ENCODE measurements at places on chromosomes 13 and 19. TPM values are rescaled to one million over a fixed set of nuclear protein-coding genes. Genes with fewer than 3 reads are reported as not detected.
A peak's percentile ranks its signal among the peaks of the same experiment; 100 is the strongest.

NDUFB7 gene
- 304 TPM for total RNA-seq

ZNF709 gene
- 3.1 TPM for total RNA-seq

ZNF383 gene
- total RNA-seq: 3.0 TPM

ODAD3 gene
- 0.13 TPM for total RNA-seq

NFIX gene
- 22.3 TPM for total RNA-seq

CEBPA gene
- 0.13 TPM for total RNA-seq

CD177 gene
- total RNA-seq: 4.7 TPM

SIGLEC8 gene
- total RNA-seq: not detected

OVOL3 gene
- total RNA-seq: not detected

ZNF98 gene
- total RNA-seq: 0.13 TPM

RANBP3 gene
- total RNA-seq: 20.0 TPM

FFAR2 gene
- not detected for total RNA-seq

KLK2 gene
- not detected for total RNA-seq

ZNF534 gene
- not detected for total RNA-seq

SULT2A1 gene
- not detected for total RNA-seq

SHANK1 gene
- total RNA-seq: under 0.01 TPM

DNA sequence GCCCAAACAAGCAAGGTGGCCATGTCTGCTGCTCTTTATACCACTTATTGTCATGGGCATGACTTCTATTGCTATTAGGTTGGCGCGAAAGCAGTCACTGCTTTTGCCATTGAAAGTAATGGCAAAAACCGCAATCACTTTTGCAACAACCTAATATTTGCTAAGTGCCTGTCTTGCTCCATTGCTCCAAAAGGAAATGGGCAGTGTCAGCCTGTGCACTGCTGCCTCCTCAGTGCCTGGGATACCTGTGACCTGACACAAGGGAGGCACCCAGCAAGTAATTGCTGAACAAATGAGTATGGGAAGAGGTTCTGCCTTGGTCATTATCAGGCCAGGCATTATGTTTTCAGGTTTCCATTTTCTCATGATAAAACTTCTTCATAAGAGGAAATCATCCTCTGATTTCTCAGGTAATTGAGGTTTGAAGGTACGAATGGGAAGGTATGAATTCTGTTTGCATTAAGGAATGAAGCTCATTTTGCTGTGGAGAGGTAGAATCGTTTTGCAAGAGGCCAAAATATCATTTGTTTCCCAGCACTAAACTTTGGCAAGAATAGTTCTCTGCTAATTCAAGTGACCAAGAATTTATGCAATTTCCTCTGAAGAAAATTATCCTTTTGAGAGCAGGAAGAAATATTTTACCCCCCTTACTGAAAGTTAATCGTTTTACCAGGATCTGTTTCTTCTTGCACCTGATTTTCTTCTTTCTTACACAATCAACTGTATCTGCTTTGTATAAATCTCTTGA lies 128.4 kb upstream of the SPRY2 start:
- no peak for DNase-seq

DNA sequence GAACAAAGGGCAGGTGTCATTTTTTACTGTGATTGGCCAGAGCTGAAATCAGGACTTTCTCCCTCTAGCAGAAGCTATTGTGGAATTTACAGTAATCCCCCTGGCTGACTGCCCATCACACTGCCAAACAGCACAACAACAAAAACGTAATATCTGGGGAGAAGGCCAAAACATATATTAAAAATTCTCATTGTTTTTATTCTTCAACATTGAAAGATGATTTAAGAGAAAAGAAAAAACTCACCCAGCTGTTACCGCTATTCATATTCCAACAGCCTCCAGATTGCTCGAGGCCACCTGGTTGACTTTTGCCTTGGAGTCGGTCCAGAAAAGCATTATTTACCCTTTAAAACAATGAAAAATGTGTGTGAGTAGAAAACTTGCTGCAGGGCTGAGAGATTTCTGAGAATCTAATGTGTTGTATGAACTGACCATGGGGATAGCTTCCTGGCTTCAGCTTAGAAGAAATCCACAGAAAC lies 97.2 kb downstream of the EPSTI1 start:
- peak; percentile 97 for DNase-seq

- DNase-seq: no peak
Observed at GRCh38 chr13:110399801-110400200, 92.7 kb downstream of the COL4A2 start.

GRCh38 chr13:108549934-108550333 lies 79.5 kb upstream of the MYO16 start:
- no peak for DNase-seq

- no peak for DNase-seq
Observed at GRCh38 chr19:50513746-50514345, at the start of gene ASPDH. TSS of gene ASPDH (minus strand) at chr19:50513913. CDS start at chr19:50513823, 90 bp downstream.

DNA sequence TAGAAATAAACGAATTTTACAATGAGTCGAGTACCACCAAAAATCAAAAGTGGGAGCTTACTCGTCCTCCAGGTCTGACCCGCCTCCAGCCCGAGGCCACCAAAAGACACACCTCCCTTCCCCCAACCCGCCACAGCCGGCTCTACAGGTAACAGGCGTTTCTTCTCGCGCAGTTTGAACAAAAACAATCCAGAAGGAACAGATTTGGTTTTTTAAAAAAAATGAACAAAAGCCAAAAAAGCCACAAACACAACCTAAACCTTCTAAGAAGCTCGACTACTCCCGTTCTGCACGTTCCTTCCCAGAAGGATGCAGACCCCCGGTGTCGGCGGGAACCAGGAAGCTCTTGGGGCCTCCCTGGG lies 671 bp downstream of the ZDHHC20 start:
- DNase-seq: peak; percentile 19

DNA sequence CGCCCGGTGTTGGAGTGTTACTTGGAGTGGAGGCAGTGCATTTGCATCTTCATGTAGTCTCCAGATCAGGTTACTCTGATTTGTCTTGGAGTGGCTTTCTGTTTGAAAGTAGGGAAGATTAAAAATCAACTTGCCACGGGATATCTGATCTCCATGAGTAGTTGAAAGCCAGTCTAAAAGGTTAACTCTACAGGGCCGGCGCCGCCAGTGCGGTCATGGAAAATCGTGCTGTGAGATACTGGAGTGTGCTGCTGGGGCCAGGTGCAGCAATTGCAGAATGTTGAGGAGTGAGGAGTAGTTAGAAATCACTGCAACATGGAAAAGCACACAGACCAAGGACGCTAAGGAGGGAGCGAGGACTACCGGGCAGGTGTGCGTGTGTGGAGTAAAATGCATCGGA lies 175.0 kb downstream of the STK24 start:
- DNase-seq: no peak

DNA sequence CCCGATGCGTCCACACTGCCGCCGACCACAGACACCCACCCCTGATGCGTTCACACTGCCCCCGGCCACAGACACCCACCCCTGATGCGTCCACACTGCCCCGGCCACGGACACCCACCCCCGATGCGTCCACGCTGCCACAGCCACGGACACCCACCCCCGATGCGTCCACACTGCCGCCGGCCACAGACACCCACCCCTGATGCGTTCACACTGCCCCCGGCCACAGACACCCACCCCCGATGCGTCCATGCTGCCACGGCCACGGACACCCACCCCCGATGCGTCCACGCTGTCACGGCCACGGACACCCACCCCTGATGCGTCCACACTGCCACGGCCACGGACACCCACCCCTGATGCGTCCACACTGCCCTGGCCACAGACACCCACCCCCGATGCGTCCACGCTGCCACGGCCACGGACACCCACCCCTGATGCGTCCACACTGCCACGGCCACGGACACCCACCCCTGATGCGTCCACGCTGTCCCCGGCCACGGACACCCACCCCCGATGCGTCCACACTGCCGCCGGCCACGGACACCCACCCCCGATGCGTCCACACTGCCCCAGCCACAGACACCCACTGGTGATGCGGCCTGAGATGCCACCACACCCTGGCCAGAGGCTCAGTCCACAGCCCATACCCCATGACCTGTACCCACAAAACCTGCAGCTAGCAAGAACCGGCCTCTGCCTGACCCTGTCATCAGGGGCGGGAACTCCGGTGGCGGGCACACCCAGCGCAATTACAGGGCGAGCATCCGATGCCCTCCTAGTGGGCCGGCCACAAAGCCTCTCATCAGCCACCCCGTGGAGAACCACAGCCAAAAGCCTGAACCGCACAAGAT lies 28.4 kb downstream of the RASA3 start:
- DNase-seq: no peak

- DNase-seq: no peak
Observed at GRCh38 chr13:23728807-23729206, 158.6 kb downstream of the TNFRSF19 start.

DNA sequence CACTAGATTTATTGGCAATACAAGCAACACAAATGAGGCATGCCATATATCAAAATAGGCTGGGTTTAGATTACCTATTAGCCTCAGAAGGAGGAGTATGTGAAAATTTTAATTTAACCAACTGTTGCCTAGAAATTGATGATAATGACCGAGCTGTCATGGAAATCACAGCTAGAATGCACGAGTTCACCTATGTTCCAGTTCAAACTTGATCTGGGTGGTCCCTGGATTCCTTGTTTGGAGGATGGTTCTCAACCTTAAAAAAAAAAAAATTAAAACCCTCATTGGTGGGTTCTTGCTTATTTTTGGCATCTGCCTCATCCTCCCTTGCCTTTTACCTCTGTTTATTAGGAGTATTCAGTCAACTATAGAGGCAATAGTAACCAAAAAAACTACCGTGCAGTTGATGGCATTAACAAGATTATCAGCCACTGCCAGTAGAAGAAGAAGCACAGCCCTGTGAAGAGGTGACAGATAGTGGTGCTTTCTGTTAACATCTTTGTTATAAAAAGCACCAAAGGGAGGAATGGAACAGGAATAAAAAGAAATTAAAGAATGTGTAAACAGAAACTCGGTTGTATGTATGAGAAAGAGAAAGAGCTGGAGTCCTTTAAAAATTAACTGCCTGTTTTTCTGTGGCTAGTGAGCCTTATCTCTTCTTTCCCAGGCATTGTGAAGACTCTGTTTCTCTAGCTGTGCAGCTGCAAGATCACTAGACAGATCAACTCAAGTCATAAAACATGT lies 106.4 kb downstream of the ZNF429 start:
- no peak for DNase-seq

- peak; percentile 64 for DNase-seq
Observed at GRCh38 chr13:110225609-110226574, 81.1 kb downstream of the COL4A1 start.

GRCh38 chr13:109256866-109257760 lies 529.3 kb downstream of the IRS2 start:
- peak; percentile 7 for DNase-seq

GRCh38 chr13:30234619-30235162 lies 72.7 kb downstream of the KATNAL1 start:
- peak; percentile 11 for DNase-seq

- peak; percentile 37 for DNase-seq
Observed at GRCh38 chr19:48443256-48443655, 2.5 kb upstream of the GRWD1 start.

DNA sequence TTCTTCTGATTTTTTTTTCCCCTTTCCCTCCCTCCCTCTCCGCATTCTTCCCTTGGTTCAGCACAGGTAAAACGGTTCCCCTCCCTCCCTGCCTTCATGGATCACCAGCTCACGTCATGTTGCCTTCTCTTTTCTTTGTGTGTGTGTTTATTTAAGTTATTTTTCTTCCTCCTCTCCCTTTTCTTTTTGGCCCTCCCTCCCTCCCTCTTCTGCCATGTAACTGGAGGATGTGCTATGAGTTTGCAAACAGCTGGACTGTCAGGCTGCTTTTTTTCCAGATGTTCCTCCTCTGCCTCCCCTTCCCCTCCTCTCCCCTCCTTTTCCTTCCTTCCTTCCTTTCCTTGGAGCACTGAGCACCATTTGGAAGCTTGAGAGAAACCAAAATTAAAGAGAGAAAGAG lies 2.0 kb downstream of the LENG9 start:
- no peak for DNase-seq

DNA sequence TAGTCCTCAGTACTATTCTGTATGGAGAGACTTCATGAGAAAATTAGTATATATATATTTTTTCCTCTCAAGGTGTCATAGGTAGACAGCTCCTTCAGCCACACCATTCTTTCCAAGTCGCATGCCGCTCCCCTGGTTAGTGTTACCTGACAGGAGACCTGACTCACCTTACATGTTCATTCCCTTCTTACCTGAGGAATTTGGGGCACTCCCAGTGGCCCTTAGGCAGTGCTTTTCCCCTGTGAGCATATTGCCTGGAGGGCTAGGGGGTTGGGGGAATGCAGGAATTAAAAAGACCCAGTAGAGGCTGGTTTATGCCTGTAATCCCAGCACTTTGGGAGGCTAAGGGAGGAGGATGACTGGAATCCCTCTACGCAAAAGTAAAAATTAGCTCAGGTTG lies 9.0 kb upstream of the ACTN4 start:
- DNase-seq: no peak

GRCh38 chr19:13064092-13064489 lies 38.6 kb downstream of the LYL1 start:
- no peak for DNase-seq

GRCh38 chr19:28691683-28692082 lies 521.3 kb downstream of the UQCRFS1 start:
- no peak for DNase-seq

DNA sequence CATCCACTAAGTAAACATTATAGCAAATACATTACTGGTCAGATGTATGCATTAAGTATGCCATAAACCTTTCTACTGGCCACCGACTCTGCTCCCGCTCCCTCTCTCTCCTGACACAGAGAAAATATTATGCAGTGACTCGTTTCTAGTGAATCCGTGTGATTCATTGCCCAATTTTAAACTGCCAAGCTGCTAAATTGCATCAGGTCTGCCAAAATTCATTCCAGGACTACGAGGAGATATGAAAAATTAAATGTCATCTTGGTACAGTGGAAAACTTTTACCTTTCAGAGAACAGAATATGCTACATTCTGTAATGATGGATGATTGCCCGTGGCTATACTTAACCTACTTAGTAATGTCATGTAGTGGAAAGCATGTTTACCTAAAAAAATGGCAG lies 368.8 kb upstream of the TSHZ3 start:
- no peak for DNase-seq

DNA sequence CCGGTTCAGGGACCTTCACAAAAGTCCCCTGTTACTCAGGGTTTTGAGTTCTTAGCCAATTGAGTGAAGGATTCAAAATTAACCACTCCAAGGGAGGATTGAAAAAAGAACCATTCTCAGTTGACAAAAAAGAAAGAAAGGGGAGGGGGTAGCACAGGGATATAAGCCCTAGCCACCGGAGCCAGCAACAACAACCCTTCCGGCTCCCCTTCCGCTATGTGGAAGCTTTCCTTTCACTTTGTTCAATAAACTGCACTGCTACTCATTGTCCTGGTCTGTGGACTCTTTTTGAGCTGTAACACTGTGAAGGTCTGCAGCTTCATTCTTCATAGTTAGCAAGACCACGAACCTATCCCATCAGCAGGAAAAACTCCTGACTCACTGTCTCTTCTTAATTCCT lies 1488.1 kb upstream of the PRR20A start:
- no peak for DNase-seq

- DNase-seq: no peak
Observed at GRCh38 chr13:32252812-32253438, 62.2 kb downstream of the ZAR1L start.

DNA sequence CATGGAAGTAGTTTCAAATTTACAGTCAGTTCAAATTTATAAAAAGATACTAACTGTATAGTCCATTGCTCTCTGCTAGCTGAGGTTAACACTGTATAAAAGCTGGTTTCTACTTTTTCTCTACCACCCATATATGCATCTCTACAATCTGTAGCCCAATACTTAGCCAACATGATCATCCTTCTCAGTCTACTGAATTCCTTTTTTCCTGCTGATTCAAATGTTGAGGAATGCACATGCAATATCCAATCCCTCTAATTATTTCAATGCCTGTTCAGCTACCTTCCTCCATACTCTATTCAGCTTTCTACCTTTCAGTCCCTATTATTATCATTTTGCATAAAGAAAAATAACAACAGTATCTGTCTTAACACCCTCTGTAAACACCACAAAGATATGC lies 15.6 kb downstream of the KPNA3 start:
- no peak for DNase-seq

- no peak for DNase-seq
Observed at GRCh38 chr13:50783066-50783465, 60.4 kb downstream of the DLEU7 start.
